ENCODE measurements at places on chromosomes 2 and 18.

- DNase-seq = no peak
Measured at GRCh38 chr2:79860228-79861058, 347.6 kb downstream of the CTNNA2 start.

- DNase-seq = no peak
Measured at GRCh38 chr2:25879133-25879730, 945 bp upstream of the ASXL2 start.

DNA sequence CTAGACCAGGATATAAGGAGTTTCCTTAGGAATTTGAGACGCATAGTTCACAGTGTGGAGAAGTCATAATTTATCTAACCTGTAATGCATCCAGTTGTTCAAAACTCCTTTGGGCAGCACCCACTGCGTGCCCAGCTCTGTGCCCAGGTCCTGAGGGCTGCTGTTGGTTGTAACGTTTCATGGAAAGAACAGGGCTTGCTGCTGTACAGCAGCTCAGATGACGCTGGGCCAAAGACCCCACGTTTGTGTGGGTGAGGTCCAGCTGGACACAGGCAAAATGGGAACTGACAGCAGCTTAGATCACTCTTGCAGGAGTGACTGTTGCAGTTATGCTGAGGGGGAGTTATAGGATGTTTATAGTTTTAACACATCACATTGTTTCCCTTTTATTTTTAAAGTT, 30.0 kb upstream of the HS6ST1 start:
- no peak for DNase-seq

DNA sequence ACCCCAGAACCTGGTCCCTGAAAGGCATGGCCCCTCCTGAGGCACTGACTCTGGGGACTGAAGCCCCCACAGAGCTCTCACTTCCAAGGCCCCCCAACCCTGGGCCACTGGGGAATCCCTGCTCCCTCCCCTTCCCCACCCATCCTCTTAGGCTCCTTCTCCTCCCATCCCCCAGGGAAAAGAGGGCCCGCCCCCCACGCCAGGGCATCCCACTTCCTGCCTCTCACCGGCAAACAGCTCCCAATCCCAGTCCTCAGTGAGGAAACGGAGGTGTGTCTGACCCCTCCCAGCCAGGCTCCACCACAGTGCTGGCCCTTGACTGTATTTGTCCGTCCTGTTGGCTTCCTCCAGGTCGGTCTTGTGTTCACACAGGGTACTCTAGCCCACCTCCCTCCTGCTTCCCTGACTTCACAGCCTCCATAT, 35.0 kb upstream of the PTMA start:
- DNase-seq = no peak

DNA sequence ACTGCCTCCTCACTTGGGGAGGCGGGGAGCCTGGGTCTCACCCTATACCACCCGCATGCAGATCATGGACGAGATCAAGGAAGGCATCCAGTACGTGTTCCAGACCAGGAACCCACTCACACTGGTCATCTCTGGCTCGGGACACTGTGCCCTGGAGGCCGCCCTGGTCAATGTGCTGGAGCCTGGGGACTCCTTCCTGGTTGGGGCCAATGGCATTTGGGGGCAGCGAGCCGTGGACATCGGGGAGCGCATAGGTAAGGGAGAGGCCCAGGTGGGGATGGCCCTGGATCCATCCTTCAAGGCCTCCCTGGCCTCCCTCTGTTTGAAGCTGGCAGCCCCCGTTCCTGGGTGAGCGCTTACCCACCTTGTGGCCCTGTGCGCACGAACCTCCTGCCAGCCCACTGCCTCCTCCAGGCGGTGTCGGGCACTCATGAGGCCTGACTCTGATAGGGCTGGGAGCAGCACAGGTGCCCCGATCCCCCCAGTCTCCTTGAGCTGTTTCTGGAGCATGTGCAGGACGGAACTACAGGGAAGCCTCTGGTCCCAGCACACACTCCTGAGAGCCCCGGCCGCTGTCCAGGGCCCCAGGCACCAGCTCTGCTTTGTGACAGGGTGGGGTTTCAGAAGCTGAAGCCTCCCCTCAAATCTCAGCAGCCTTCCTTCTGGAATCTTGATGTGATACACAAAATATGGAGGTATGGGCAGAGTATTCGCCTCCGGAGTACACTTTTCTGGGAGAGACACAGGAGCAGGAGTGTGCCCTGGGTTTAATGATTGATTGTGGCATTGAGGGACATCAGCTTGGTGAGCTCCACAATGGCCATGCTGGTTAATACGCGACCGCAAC, 708 bp downstream of the AGXT start:
- DNase-seq = peak; percentile 38

DNA sequence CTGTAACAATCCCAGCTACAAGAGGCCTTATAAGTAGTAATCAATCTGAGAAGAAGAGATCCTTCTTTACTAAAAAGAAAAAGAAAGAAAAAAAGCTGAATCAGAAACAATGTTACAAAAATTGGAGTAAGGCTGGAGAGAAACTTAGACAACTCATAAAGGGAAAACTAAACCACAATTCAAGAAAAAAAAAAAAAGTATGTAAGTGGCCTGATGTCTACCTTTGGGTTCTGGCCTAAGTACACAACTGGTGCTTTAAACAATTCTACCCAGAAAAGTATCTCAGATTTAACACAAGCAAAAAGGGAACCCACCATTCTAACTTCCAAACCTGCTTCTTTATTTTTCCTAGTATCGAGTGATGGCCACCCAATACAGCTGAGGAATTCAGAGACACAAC, 45.3 kb downstream of the ZNF521 start:
- no peak for DNase-seq

GRCh38 chr2:63503818-63504217, 84.5 kb downstream of the WDPCP start:
- no peak for DNase-seq

DNA sequence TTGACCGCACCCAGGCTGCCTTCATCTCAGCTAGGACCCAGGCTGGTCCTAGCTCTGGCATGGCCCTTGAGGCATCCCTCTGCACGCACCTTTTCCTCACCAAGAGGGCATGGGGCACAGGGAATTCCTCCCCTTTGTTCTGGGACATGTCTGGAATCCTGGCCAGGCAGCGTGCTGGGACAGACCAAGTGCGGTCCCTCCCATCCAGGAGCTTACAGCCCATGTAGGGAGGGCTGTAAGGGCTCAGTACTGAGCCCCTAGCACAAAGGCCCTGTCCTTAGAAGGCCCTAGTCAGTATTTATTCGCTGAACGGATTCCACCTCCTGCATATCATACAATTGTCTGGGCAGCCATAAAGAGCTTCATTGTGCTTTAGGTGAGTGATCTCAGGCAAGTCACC, 3.0 kb downstream of the TMEM37 start:
- no peak for DNase-seq

DNA sequence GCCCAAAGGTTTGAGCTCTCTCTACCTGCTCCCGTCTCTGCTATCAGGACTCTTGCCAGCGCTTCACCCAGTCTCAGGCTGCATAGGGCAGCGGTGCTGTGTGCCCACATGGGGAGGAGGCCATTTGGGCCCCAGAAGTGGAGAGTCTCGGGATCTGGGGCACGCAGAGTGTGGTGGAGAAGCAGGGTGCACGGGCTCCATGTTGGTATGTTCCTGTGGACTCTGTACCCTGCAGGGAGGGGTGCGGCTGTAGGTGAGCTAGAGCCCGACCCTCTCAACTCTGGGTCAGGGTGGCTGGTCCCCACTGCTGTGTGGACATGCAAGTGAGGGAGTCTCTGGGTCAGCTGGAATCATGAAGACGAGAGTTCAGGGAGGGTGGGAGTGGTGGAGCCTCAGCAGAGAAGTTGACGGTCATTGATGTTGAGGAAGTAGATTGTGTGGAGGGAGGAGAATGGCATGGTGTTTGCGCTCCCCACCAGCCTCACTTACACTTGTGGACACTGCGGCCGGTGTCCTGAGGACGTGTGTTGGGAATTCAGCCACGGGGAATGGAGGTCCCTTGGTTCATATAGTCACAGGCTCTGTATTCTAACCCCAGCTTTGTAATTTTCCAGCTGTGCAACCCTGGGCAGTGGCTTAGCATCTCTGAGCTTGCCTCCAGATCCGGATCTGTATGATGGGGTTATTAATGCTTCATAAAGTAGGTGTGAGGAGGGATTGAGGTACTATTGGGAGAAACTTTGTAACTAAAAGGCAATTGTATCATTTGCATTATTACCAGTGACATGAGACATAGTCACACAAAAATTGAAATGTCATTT, 840 bp upstream of the PSD4 start:
- DNase-seq = no peak

GRCh38 chr2:235444101-235444597, 49.7 kb upstream of the AGAP1 start:
- DNase-seq = no peak

GRCh38 chr2:35931115-35931514, 424.5 kb upstream of the CRIM1 start:
- DNase-seq = no peak

- DNase-seq = no peak
Measured at GRCh38 chr2:28801726-28802125, 8.9 kb upstream of the SPDYA start.

DNA sequence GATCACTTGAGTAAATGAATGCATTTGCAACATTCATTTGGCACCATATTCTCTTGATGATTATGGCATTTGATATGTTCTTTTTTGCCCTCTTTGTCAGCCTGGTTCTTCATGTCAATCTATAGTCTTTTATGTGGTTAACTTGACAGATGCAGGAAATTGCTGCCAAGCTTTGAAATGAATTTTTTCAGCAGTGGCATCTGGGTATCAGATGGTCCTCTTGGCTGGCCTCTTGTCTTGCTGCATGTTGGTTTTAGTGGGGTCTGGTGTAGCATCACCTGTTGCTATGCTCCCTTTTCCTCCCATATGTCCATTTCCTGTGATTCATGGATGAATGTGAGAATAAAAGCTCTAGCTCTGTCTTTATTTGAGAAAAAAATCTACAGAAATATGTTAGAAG, 119.9 kb downstream of the DPP4 start:
- no peak for DNase-seq

DNA sequence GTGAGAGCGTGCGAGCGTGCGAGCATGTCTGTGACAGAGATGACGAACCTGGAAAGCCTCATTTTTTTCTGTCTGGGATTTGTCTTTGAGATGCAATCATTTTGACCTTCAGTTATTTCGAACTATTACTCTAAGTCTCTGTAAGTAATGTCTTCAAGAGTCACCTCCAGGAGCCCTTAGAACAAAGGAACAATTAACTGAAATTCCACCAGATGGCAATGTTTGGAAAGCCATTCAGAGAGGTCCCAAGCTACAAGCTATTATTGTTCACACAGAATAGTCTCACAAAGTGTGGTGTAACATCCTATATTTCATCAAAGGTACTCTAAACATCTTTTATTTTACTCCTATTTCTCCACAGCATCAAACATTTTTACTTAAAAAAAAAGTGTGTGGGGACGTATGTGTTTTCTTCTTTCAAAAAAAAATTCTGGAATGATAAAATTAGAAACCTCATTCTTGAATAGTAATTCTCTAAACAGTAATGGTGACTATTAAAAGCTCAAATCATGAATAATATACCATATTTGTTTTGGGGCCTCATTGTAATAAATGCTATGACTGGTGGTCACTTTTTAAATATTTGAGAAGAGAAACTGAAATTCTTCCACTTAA, 35.1 kb upstream of the MAPRE2 start:
- peak; percentile 67 for DNase-seq

- DNase-seq = no peak
Measured at GRCh38 chr2:23497063-23497462, 112.1 kb downstream of the KLHL29 start.

DNA sequence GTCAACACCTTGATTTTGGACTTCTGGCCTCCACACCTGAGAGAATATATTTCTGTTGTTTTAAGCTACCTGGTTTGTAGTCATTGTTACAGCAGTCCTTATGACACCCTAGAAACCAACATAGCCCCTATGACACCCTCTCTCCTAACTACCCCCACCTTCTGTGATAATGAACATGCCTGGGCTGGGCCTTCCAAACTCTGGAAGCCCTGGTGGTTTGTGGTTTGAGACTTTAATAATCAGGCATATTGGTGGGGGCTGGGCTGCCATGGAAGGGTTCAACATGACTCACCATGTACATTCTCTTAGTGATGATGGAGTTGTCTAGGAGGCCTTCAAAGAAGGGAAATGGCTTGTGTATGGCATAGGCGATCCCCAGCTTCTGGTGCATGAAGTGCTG, 3.3 kb downstream of the SP110 start:
- DNase-seq = no peak

GRCh38 chr2:29606104-29607037, 315.0 kb downstream of the ALK start:
- no peak for DNase-seq

GRCh38 chr2:237868631-237869342, 9.4 kb downstream of the RAMP1 start:
- no peak for DNase-seq

DNA sequence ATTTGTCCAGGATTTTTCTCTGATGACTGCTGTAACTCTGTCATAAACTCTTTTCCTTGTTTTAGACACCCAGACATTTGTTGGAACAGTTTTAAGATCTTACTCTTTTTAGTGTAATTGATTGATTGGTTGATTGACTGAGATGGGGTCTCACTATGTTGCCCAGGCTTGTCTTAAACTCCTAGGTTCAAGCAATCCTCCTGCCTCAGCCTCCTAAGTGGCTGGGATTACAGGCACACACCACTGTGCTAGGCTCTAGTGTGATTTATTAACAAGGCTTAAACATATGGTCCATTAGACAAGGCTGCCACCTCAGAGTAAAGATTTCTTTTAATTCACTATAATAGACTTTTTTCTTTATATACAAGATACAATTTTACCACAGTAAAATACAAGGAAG, 2.0 kb downstream of the PAIP2B start:
- DNase-seq = no peak

- no peak for DNase-seq
Measured at GRCh38 chr2:160967523-160967922, 192.7 kb upstream of the TANK start.

GRCh38 chr18:55934821-55935220, 346.8 kb upstream of the TCF4 start:
- no peak for DNase-seq

GRCh38 chr2:5690286-5690685, 1.9 kb upstream of the SOX11 start:
- no peak for DNase-seq

- no peak for DNase-seq
Measured at GRCh38 chr2:208251098-208251497, 3.8 kb downstream of the IDH1 start.

- DNase-seq = no peak
Measured at GRCh38 chr2:30690126-30690561, 117.1 kb downstream of the CAPN13 start.

- DNase-seq = no peak
Measured at GRCh38 chr2:66109419-66109818, 325.5 kb upstream of the MEIS1 start.

DNA sequence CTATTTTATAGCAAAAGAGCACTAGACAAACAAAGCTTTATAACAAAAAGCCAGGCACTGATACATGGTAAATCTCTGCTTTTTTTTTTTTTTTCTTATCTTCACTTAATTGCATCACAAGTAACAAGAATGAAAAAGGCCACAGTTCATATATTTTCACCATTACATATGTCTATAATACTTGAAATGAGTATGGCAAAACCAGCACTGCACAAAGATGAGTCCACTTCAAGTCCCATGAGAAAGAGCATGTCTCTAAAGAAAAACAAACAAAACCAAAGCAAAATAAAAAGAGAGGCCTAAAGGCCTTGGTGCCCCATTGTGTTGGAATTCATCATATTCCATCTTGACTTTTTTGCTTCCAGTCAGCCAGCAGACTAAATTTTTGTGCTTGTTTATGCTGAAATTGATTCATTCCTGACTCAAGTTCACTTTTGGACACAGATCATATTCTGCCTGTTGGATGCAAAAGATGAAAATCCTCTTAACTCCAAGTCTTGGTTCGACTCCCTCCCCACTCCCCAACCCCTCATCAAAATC, 264.9 kb upstream of the CCDC68 start:
- DNase-seq = no peak

GRCh38 chr2:197615016-197615652, 60.3 kb downstream of the RFTN2 start:
- no peak for DNase-seq

GRCh38 chr2:39989888-39990287, 210.8 kb upstream of the THUMPD2 start:
- no peak for DNase-seq
